IMR-90 (cell line): ENCODE measurements at places on chromosomes 13 and 19. TPM values are rescaled to one million over a fixed set of nuclear protein-coding genes. Genes with fewer than 3 reads are reported as not detected.

The ANKRD24 gene
- 0.18 and 0.28 TPM in 2 replicates for total RNA-seq

The DACH1 gene
- total RNA-seq, result not detected in 2 replicates

The MAMSTR gene
- 0.18 and 0.28 TPM in 2 replicates for total RNA-seq

The HDGFL2 gene
- 35.8 and 45.5 TPM in 2 replicates for total RNA-seq

The KLF5 gene
- 4.4 and 5.4 TPM in 2 replicates for total RNA-seq

The TMEM38A gene
- total RNA-seq, result 1.4 and 2.0 TPM in 2 replicates

The WDR88 gene
- not detected in 2 replicates for total RNA-seq

The CHERP gene
- 0.54 and 1.1 TPM in 2 replicates for total RNA-seq

The MED25 gene
- total RNA-seq, result 4.7 and 5.3 TPM in 2 replicates

The ERCC5 gene
- 34.4 and 50.8 TPM in 2 replicates for total RNA-seq

The RGL3 gene
- 0.18 TPM in 1 of 2 replicates, not detected in the other for total RNA-seq

The ZNF606 gene
- 9.0 and 9.4 TPM in 2 replicates for total RNA-seq

The TMEM59L gene
- total RNA-seq, result under 0.01 and 0.28 TPM in 2 replicates

The CYP4F8 gene
- total RNA-seq, result not detected in 2 replicates

The LILRB4 gene
- total RNA-seq, result not detected in 2 replicates

The FXYD7 gene
- total RNA-seq, result not detected in 2 replicates

The PRR20A gene
- not detected in 2 replicates for total RNA-seq

The LILRB1 gene
- total RNA-seq, result not detected in 2 replicates

The ZNF486 gene
- total RNA-seq, result 4.1 and 6.9 TPM in 2 replicates

- DNase-seq, result no peak
Observed at GRCh38 chr13:37587236-37587635, 11.3 kb downstream of the POSTN start.

- DNase-seq, result no peak
Observed at GRCh38 chr13:46893221-46893740, 3.6 kb downstream of the HTR2A start.

- DNase-seq, result no peak
Observed at GRCh38 chr13:37094099-37094498, 11.4 kb downstream of the CSNK1A1L start.

GRCh38 chr13:92187378-92187989 lies 789.1 kb downstream of the GPC5 start:
- DNase-seq, result peak; percentile 27

GRCh38 chr13:34040863-34041262 lies 222.9 kb downstream of the RFC3 start:
- DNase-seq, result no peak

GRCh38 chr13:32135056-32135390 lies 103.4 kb downstream of the FRY start:
- no peak for DNase-seq

- no peak for DNase-seq
Observed at GRCh38 chr19:44725684-44726083, 22.8 kb upstream of the BCL3 start.

DNA sequence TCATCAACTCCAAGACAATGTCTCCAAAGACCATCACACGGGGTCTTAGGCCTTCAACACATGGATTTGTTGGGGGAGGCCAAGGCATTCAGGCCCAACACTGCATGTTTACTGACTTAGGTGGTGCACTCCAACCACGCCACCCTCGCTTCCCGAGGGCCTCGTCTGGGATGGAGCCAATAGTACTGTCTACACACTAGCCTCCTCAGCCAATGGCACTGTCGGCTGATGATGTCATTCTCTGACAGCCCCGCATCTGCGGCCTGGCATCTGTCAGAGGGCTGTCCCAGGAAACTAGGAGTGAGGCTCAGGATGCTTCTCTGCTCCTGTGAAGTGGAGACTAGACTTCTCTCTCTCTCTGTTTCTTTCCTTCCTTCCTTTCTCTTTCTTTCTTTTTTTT lies 96.6 kb downstream of the TEX26 start:
- no peak for DNase-seq

DNA sequence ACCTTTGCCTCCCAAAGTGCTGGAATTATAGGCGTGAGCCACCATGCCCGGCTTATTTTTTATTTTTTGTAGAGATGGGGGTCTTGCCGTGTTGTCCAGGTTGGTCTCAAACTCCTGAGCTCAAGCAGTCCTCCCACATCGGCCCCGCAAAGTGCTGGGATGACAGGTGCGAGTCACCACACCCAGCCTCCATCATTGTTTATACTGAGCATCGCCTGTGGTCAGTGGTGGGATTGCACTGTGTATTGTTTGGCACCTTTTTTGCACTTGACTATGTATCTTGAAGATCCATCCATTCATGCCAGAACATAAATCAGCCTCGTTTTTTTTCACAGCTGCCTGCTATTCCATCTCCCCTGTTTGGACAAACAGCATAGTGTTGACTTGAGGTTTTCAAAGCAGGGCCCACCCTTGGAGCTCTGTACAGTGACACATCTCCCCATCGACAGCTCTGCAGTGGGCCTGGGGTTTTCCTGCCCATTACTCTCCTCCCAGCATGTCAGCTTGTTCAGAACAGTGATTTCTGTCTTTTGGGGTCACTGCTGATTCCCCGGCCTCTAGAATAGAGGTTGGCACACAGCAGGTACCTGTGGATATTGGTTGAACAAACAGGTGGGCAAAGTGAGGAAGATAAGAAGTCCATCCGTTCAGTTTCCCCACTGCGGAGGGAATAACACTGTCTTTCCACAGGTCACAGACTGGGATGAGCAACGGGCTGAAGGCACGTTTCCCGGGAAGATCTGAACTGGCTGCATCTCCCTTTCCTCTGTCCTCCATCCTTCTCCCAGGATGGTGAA lies 8.2 kb upstream of the UPK1A start:
- DNase-seq, result no peak

GRCh38 chr19:4576016-4576933 lies 16.8 kb upstream of the SEMA6B start:
- peak; percentile 27 for DNase-seq

DNA sequence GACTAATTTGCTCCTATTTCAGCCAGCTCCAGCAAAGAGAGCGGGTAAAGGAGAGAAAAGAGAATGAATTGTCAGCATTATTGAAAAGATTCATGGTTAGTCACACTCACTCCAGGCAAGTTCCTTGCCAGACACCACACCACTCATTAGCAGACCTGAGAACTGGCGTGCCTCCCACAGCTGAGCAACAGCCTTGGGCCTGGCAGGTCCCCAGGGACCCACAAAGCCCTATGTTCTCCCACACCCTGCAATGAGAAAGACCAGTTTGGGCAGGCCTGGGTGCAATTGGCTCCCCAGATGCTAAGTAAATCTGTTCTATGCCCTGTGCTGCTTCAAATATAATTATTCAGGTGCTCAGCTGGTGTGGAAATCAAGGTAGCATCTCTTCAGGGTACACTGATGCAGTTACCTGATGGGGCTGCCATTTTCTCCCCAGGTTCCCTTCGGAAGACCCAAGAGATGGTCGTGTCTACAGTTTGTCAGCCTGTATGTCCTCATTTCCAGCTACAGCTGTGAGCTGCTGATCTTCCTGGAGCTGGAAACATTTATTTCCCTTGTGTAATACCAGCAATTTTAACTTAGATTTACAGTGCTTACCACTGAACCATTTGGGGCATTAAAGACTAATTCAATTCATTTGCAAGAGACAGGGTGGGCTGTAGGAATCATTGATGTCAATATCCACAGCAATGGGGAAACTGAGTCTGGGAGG lies 405.0 kb downstream of the COG6 start:
- no peak for DNase-seq

GRCh38 chr13:61777899-61778298 lies 362.2 kb upstream of the PCDH20 start:
- no peak for DNase-seq

- DNase-seq, result no peak
Observed at GRCh38 chr13:79191501-79191900, 214.6 kb downstream of the RBM26 start.

- DNase-seq, result no peak
Observed at GRCh38 chr19:15469513-15470297, 5.4 kb upstream of the RASAL3 start.

- no peak for DNase-seq
Observed at GRCh38 chr13:85148009-85148408, 651.2 kb downstream of the SLITRK6 start.

DNA sequence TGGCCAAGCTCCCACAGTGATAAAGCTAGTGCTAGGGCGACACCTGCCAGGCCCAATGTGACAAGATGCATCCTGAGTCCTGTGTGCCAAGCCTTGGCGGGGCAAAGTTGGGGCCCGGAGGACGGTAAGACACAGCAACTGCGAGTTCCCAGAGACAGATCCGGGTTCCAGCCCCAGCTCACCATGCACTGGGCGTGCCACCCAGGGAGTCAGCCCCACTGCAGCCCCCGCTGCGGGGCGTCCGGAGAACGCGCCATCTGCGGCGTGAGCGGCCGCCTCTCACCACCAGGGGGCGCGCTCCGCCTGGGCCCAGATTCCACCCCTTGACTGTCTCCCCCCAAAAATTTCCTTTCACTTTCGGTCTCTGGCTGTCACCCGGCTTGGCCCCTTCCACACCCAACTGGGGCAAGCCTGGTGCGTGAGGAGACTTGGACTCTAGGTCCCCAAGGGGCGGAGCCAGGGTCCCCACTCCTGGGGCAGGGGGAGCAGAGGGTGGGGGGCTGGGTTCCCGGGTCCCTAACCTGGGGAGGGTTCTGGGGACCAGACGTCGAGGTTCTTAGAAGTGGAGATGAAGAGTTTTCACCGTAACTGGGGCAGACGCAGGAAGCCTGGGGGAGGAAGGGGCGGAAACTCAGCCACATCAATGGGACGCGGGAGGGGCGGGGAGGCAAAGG lies at the start of gene FLT3LG:
Gene FLT3LG, plus strand, starts transcription at position 348 of the 674 bp plus-strand sequence. CDS start 425 bp downstream, outside the sequence.
- DNase-seq, result peak; percentile 69

GRCh38 chr13:58187881-58188280 lies 556.3 kb downstream of the PCDH17 start:
- DNase-seq, result no peak

DNA sequence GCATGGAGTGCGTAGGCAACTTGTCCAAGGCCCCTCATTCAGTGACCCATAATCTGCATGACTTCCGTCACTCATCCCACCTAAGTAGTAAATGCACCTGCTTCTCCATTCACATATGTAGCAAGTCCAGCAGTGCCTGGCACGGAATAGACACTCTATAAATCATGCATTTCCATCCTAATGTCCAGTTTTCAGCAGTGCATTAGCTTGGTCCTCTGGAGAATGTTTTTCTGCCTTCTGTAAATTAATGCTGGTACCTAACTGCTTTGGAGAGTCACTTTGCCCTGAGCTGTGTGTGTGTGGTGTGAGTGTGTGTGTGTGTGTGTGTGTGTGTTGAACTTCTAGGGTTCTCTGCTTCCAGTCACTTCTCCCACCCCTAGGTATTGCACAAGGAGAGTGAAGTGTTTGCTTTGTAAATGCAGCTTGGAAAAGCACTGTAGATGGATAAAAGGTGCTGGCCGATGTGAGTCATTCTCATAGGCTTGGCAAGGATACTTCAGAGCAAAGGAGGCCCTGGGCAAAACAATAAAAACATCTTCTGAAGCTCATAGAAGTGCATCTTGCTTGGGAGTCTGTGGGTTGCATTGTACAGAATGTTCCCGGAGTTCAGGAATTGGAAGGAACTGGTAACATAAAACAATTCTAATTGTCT lies 181.8 kb downstream of the KATNAL1 start:
- peak; percentile 94 for DNase-seq

- DNase-seq, result peak; percentile 75
Observed at GRCh38 chr13:76293346-76293745, 592.9 kb downstream of the KCTD12 start.

GRCh38 chr13:109870274-109870673 lies 83.9 kb upstream of the IRS2 start:
- no peak for DNase-seq

GRCh38 chr19:13788991-13789390 lies 6.3 kb upstream of the ZSWIM4 start:
- DNase-seq, result peak; percentile 88

DNA sequence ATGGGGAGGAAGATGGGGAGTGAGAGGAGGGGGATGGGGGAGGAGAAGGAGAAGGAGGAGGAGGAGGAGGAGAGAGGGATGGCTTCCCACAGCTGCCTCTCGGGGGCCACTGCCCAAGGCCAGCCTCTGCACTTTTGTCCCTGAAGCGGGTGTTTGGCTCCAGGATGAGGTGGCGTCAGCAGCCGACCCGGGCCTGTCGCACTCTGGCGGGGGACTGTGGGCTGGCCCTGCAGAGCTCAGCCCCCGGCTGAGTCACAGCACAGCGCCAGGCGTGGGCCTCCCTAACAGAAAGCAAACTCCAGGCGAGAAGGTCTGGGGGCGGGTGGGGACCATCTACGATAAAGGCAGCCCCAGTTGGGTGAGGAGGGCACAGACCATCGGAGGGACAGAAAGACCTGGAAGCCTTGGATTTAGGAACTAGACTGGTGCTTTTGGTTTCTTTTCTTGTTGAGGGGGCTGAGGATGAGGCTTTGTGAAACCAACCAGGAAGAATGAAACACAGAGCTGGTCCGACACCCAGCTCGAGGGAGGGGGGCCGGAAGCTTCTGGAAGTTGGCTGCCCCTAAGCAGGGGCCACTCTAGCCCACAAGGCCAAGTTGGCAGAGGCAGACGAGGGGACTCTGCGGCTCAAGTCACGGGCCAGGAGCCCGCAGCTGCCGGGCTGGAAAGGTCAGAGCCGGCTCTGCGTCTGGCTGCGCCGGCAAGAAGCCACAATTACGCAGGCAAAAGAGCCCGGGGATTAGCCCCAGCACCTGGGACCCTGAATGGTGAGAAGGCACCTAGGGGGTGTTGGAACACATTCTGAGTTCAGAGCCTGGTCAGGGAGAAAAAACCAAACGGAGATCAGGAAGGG lies 18.2 kb downstream of the LSM4 start:
- DNase-seq, result peak; percentile 83

DNA sequence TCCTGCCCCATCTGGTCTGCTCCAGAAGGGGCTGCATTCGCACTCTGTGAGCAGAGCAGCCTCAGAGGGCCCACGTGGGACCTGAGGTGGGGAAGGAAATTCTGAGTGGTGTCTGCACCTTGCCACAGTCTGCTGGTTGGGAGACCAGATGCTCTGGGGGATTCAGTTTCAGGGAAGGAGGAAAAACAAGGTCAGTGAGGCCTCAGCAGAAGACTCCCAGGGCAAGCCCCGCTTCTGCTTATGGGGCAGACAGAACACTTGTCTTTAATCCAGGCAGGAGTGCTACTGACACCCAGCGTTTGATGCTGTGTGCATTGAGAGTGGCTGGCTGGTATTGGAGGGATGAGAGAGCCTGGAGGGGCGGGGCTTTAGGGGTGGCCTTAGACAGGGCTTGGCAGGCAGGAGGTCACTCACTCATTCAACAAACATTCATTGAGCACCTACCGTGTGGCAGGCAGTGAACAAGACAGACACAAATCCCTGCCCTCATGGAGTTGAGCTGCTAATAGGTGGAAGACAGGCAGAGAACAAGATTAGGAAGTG lies 4.9 kb upstream of the CLEC17A start:
- no peak for DNase-seq

GRCh38 chr13:42524487-42525034 lies 49.4 kb upstream of the TNFSF11 start:
- DNase-seq, result no peak

GRCh38 chr13:43848001-43848649 lies 31.4 kb downstream of the CCDC122 start:
- peak; percentile 71 for DNase-seq

DNA sequence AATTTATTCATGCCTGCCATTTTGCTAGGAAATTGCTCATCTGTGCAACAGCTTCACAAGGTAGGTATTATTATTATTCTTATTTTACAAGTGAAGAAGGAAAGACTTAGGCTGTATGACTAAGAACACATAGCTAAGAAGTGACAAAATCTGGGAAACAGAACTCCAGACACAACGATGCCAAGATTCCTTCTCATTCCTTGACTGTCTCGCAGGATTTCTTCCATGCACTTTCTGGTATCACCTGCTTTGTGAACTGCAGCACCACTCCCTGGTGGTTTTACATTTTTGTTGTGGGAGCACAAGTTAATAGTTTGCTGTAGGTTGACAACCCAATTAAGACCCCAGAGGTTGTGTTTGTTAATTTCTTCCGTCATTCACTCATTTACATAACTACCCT lies 188.5 kb downstream of the LACC1 start:
- DNase-seq, result peak; percentile 77
